ENCODE measurements at places on chromosomes 6 and 20. TPM values are rescaled to one million over a fixed set of nuclear protein-coding genes. Genes with fewer than 3 reads are reported as not detected.

Gene SYCP2
- total RNA-seq = 8.8 TPM

Gene CST4
- not detected for total RNA-seq

Gene UNC5CL
- 0.84 TPM for total RNA-seq

Gene PLA2G7
- 1.1 TPM for total RNA-seq

Gene HLA-DRB1
- total RNA-seq = 99.3 TPM

Gene DNAH8
- total RNA-seq = not detected

Gene SS18L1
- total RNA-seq = 13.1 TPM

Gene SAMD10
- 0.48 TPM for total RNA-seq

Gene BHLHE23
- not detected for total RNA-seq

Gene LPA
- total RNA-seq = not detected

Gene SPATA25
- 3.3 TPM for total RNA-seq

Gene CCDC170
- total RNA-seq = 2.6 TPM

Gene NSFL1C
- total RNA-seq = 53.3 TPM

Gene ADAT2
- total RNA-seq = 5.6 TPM

- DNase-seq = no peak
Observed at GRCh38 chr6:7173843-7174503, 66.2 kb downstream of the RREB1 start.

DNA sequence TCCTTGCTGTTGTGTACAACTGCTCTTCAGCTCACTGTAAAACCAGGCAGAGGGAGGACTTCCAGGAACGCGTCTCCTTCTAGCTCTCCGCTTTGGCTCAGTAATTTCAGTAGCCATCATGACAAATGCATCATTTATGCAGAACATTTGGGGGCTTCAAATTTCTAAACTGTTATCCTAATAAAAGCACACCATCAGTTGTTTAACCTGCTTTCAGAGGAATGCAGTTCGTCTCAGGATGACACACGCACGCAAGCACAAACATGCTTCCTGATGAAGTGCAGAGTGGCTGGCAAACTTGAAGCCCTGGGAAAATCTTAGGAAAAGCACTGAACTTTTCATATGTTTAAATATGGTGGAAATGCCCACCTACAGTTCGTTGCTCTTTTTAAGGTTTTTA is 24.4 kb downstream of the SLC22A23 start:
- no peak for DNase-seq

GRCh38 chr20:44522841-44523240 is 971 bp upstream of the SERINC3 start:
- no peak for DNase-seq

DNA sequence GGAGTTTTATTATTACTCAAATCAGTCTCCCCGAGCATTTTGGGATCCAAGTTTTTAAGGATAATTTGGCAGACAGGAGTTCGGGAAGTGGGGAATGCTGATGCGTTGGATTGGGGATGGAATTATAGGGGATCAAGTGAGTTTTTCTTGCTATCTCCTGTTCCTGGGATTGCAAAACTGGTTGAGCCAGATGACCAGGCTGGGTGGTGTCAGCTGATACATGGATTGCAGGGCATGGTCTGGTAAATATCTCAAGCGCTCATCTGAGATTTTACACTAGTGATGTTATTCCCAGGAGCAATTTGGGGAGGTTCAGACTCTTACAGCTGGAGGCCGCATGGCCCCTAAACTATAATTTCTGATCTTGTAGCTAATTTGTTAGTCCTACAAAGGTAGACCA is 54.7 kb downstream of the ENPP1 start:
- DNase-seq = no peak

- no peak for DNase-seq
Observed at GRCh38 chr6:17178754-17179529, 77.1 kb downstream of the STMND1 start.

DNA sequence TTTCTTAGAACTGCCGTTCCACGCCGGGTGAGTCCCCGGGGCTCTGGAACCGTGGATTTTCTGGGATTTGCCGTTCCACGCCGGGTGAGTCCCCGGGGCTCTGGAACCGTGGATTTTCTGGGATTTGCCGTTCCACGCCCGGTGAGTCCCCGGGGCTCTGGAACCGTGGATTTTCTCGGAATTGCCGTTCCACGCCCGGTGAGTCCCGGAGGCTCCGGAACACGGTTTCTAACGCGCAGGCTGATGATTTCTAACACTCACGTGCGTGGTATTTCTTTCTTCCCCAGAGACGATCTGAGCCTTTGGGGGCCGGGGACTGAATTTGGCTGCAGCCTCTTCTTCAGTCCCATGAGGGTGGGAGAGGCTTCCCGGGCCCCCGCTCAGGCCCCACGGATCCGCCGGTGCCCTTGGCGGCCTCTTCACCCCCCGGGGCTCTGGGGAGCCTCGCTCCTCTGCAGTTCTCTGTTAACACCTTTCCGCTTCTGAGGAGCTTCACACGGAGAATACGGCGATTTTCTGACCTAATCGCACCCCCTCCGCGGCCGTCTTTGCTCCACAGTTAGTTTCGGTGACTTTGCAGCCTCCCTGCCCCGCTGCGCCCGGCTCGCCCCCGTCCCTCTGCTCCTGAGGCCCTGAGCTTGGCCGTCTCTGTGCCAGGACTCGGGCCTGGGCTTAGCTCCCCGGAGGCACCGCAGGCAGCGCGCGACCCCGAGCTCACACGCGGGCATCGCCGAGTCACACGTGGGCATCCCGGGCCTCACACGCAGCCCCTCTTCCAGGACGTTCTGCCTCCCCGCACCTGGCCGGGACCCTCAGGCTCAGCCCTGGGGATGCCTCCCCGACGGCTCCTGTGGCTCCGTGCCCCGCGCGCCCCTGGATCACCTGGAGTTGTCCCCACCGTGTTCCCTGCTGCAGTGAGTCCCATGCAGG is 7.2 kb upstream of the KIF25 start:
- no peak for DNase-seq

DNA sequence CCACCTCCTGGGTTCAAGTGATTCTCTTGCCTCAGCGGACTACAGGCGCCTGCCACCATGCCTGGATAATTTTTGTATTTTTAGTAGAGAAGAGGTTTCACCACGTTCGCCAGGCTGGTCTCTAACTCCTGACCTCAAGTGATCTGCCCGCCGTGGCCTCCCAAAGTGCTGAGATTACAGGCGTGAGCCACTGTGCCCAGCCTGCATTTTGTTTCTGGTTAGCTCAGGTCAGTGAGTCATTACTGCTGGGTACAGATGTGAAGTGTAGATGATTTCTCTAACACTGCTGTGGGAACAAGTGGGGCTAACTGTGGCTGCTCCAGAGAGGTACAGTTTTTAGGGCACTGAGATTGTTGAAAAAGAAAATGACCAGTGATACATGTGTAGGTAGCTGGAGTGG is 188.6 kb downstream of the PRL start:
- no peak for DNase-seq

GRCh38 chr6:154377726-154378125 is 21.1 kb upstream of the IPCEF1 start:
- no peak for DNase-seq

- DNase-seq = no peak
Observed at GRCh38 chr6:100482698-100483097, 18.0 kb upstream of the SIM1 start.

DNA sequence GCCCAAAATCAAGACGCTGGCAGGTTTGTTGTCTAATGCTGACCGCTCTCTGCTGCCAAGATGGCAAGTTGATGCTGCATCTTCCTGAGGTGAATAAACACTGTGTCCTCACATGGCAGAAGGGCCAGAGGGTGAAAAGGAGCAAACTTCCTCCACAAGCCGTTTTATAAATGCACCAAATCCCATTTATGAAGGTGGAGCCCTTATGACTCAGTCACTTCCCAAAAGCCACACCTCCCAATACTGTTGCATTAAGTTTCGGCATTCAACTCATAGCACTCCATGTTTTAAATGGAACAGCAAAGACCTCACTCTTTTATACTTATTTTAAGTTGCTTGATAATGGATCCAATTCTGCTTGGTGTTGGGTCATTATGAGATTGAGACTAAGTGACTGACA is 316.6 kb downstream of the RFPL4B start:
- no peak for DNase-seq

- DNase-seq = no peak
Observed at GRCh38 chr20:1204113-1204512, 859 bp downstream of the C20orf202 start.

DNA sequence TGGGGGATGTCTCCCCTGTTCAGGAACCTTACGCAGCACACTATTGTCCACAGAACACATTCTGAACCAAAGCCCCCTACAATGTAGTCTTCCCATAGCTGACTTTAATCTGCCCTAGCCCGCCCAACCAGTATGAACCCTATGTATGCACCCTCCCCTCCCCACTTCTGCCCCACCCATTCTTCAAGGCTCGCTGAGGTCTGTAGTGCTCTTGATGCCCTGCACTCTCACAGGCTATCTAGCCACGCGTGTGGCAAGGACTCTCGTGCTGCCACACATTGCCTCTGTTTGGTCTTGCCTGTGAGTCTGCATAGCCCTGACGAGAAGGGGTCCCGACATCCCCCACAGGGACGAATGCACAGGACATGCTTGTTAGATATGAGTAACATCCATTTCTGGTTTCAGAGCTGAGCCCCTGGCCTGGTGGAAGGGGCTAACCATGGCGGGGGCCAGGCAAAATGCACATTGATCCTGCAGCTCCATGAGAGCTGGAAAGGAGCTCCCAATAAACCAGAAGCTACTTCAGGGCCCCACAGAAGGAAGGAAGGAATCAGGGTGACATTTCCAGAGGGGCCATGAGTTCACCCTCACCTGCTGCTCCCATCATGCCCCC is 22.6 kb downstream of the MOCS1 start:
- no peak for DNase-seq

DNA sequence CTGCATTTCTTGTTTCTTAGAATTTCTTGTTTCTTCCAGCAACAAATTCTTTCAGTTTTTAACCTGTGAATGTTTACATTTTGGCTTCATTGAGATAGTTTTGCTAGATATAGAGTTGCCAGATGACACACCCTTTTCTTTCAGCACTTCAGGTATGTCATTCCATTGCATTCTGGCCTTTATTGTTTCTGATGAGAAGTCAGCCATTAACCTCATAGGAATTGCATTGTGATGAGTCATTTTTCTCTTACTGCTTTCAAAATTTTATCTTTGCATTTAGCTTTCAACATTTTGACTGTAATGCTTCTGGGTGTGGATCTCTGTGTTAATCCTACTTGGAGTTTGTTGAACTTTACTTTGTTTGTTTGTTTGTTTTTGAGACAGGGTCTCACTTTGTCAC is 440.3 kb upstream of the HS3ST5 start:
- no peak for DNase-seq

DNA sequence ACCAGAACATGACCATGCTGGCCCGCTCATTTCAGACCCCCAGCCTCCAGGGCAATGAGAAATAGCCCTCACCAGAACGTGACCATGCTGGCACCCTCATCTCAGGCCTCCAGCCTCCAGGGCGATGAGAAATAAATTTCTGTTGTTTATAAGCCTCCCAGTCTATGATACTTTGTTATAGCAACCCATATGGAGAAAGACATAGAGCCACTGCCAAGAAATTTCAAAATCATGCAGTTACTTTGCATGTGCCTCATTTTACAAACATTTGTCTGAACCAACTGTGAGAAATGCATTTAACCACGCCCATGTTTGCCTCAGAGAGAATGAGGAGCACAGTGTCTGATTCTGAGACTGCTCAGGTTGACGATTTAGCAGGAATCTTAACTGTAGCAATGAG is 15.5 kb downstream of the CYP39A1 start:
- no peak for DNase-seq

DNA sequence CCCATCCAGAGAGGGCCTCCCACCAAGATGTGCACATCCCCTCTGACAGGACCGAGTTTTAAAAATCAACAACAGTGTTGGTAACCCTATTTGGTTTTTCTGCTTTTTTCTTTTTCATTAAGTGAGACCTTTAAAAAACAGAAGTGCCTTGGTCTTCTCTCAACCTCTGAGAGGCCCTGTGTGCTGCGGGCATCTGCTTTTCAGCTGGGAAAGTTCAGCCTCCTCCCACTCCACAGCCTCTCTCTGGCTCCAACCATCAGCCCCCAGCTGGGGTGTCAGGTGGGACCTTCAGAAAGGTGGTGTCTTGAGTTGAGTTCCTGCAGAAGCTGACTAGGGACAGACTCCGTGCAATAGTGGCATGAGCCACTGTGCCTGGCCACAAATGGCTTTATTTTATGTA is 64.6 kb upstream of the ZMYND8 start:
- no peak for DNase-seq

- no peak for DNase-seq
Observed at GRCh38 chr6:2943564-2943955, 27.8 kb downstream of the SERPINB6 start.

DNA sequence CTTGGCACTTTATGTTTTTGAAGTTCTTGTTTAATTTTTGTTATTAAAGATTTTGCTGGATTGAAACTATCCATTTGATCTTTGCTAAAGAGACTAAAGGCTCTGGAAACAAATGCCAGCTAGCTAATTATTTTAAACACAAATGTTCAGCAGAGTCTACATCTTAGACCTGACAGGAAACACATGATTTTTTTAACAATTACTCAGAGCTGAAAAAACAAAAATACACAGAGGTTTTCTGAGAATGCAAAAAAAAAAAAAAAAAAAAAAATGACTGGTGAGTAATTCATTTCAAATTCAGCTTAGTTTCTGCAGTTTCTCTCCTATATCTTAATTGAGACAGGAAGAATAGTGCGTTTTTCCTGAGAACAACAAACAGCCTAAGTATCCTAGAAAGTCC is 448.0 kb downstream of the TENT5A start:
- DNase-seq = no peak

- no peak for DNase-seq
Observed at GRCh38 chr6:20134613-20135012, 77.7 kb downstream of the MBOAT1 start.
